ENCODE measurements at places on chromosomes 1 and 21. TPM values are rescaled to one million over a fixed set of nuclear protein-coding genes. Genes with fewer than 3 reads are reported as not detected.

SPSB1 gene
- total RNA-seq: 40.6 TPM

PLK3 gene
- 27.0 TPM for total RNA-seq

CAPN8 gene
- total RNA-seq: not detected

OLIG2 gene
- not detected for total RNA-seq

NIPAL3 gene
- total RNA-seq: 67.4 TPM

CFHR2 gene
- total RNA-seq: not detected

TCHH gene
- total RNA-seq: not detected

CCDC185 gene
- not detected for total RNA-seq

SH2D2A gene
- not detected for total RNA-seq

HSF2BP gene
- 3.6 TPM for total RNA-seq

RAB3B gene
- total RNA-seq: 31.8 TPM

LRRC8D gene
- 31.8 TPM for total RNA-seq

PTPN22 gene
- total RNA-seq: 1.5 TPM

PRSS38 gene
- total RNA-seq: not detected

VANGL1 gene
- total RNA-seq: 9.5 TPM

WNT4 gene
- total RNA-seq: 0.59 TPM

KCNQ4 gene
- not detected for total RNA-seq

HES2 gene
- not detected for total RNA-seq

OR10Z1 gene
- not detected for total RNA-seq

TTF2 gene
- 19.1 TPM for total RNA-seq

MROH7 gene
- under 0.01 TPM for total RNA-seq

WLS gene
- total RNA-seq: 95.2 TPM

RNF187 gene
- total RNA-seq: 118 TPM

SELP gene
- not detected for total RNA-seq

PRMT6 gene
- 11.9 TPM for total RNA-seq

AVPR1B gene
- total RNA-seq: not detected

AADACL4 gene
- not detected for total RNA-seq

ALX3 gene
- not detected for total RNA-seq

DIPK1A gene
- 12.5 TPM for total RNA-seq

FOXD2 gene
- total RNA-seq: not detected

LIN28A gene
- not detected for total RNA-seq

PITHD1 gene
- total RNA-seq: 36.8 TPM

L1TD1 gene
- not detected for total RNA-seq

MRPL39 gene
- total RNA-seq: 26.2 TPM

ADAMTS5 gene
- 4.5 TPM for total RNA-seq

CNN3 gene
- 648 TPM for total RNA-seq

OR2L13 gene
- total RNA-seq: not detected
